ENCODE measurements at places on chromosomes 5 and 9.
A peak's percentile ranks its signal among the peaks of the same experiment; 100 is the strongest.

- DNase-seq, result peak; percentile 32
Observed at GRCh38 chr9:116475201-116475600, 211.9 kb upstream of the TRIM32 start.

GRCh38 chr5:74502479-74502950, 138.0 kb downstream of the ENC1 start:
- no peak for DNase-seq

- no peak for DNase-seq
Observed at GRCh38 chr5:30324083-30324482, 869.4 kb upstream of the CDH6 start.

DNA sequence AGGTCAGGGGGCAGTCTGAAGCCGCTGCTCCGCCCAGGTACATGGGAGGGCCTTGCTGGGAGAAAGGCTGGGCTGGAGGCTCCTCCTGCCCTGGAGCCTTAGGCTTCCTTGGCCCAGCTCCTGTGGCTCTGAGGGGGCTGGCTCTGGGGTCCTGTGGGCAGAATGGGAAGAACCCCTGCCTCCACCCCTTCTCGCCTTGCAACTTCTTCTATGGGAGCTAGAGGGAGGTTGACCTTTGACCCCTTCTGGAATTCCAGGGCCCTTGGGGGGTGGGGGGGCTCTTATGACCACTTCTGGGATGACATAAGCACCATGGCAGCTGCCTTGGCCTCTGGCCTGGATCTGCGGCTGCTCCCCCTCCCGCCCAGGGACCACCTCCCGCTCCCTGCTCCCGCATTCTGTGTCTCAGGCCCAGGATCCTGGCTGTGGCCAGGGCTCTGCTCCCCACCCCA, 32.2 kb downstream of the IER5L start:
- DNase-seq, result no peak

GRCh38 chr9:87425202-87425601, 72.5 kb upstream of the DAPK1 start:
- DNase-seq, result peak; percentile 81
